CD4-positive, alpha-beta T cell (primary cell): ENCODE measurements at places on chromosomes 5 and 9.
A peak's percentile ranks its signal among the peaks of the same experiment; 100 is the strongest.

- DNase-seq, result no peak
These were observed 121.5 kb downstream of the FEM1C start for GRCh38 chr5:115423051-115423450.

GRCh38 chr9:125549465-125549871, 157.5 kb downstream of the MAPKAP1 start:
- no peak for DNase-seq

GRCh38 chr5:153827397-153827796, 211.3 kb downstream of the FAM114A2 start:
- DNase-seq, result no peak

DNA sequence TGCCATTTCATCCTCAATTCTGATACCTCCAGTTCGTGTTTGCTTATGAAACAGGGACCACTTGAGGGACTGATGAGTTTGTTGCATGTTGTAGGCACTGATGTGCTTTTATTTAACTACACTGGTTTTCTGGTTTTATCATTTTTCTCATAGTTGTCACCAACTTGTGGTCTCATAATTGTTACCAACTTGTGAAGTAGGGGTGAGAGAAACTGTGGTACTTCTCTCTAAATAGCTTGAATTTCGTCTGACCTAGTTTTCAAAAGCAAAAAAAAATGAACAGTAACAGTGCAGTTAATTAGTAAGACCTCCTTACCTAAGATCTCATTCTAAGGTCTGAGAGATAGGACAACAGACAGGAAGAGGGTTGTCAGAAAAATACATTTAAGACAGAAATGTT, 78.0 kb downstream of the ANXA2R start:
- DNase-seq, result peak; percentile 44

DNA sequence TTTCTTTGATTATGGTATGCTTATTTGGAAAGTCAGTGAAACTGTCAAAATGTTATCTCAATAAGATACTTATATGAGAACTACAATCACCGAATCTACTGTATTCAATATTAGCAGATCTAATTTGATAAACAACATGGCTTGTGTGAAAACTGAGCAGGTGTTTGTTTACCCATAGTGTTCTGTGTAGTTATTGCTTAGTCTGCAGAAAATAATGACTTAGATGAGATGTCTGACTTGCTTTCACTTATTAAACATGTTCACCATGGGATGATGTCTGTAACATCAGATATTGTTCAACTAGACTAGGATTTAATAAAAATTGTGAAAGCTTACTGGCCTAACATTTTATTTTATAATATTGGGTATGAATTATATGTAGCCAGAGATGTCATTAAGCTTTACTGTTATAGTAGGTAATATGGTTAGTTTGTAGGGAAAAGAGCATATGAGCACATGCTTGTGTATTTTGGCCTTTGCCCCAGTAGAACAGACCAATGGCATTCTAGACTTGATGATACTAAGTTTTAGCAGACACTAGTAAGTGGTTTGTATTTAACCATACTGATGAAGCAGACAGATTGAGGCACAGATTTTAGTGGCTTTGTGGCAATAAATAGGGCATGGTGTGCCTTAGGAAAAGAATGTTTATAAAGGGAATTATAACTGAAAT, 16.4 kb downstream of the SUB1 start:
- no peak for DNase-seq

DNA sequence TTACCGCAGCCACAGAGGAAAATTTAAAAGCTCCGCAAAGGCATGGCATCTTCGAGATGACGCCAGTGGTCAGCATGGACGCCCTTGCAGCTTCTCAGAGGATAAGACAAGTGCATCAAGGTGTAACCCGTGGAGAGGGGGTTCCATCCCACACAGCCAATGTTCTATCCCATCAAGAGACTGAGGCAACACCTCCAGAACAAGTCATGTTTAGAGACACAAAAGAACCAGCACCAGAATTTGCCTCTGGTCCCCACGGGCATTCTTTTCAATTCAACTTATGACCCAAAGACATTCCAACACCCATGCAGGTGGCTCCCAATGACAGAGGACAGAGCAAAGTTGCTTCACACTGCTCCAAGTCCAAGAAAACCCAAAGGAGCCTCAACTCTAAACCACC, 20.7 kb downstream of the ROR2 start:
- DNase-seq, result no peak

DNA sequence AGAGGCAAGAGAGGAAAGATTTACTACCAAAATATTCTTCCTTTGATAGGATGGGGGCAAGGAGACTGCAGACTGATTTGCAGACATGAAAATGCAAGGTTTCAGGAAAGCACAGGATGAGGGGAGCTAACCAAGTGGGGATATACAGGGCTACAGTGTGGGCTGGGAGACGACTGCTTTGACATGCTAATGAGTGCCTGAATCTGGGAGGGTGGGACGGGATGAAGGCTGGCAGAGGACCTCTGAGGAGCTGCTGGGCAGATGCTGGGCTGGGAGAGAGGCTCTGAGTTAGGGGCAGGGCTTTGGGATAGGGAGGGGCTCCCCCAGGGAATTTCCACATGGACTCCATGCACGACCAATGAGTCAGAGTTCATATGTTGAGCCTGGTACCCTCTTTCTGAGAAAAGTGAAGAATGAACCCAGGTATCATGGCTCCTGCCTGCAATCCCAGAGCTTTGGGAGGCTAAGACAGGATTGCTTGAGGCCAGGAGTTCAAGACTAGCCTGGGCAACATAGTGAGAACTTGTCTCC, 4.9 kb upstream of the CPLX2 start:
- DNase-seq, result no peak

- DNase-seq, result no peak
These were observed 547.4 kb downstream of the TLE1 start for GRCh38 chr9:81141961-81142360.

DNA sequence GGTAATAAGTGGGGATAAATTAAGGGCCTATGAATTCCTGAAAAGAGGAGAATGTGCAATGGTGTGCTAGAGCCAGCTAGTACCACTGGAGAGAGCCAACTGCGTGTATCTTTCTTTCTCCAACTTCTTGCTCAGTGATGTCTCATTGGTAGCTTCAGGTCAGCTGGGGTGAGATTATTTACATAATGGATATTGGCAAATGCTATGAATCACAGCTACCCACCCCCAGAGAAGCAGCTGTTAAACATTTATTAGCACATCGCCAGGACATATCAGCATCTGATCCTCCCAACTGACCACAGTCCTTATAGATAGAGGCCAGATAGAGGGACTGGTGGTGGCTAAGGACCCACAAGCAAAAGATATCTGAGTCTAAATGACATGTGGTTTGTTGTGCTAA, 421.3 kb downstream of the ACTL7B start:
- DNase-seq, result no peak

DNA sequence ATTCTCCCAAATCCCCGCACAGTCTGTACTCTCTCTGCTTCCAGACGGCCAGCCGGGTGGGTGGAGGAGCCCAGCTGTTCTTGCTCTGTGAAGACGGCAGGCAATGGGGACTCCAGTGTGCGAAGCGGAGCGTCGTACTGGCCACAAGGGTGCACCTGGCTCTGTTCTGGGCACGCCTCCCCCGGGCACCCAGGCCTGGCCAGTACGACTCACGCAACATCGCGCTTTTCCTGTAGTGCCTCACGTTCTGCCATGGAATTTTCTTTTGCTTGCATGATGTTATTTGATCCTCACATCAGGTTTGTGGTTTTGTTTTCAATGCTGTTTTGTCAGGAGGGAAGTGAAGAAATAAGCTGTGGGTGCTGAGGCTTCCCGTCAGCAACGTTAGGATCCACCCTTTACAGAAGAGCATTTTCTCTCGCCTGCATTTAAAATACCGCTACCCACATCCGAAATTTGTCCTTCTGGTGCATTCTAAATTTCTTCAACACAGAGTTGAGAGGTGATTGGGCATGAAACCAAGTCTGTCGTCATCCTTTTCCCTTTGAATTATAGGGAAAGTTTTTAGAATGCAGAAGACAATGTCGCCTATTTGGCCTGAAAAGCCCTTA, 311.7 kb downstream of the TRIM36 start:
- DNase-seq, result no peak
